Hematopoietic multipotent progenitor cell treated with erythropoietin and hydrocortisone succinate and interleukin-3 and kit ligand, for 4 days (in vitro differentiated cells): ENCODE measurements at places on chromosomes 13 and 19.

DNA sequence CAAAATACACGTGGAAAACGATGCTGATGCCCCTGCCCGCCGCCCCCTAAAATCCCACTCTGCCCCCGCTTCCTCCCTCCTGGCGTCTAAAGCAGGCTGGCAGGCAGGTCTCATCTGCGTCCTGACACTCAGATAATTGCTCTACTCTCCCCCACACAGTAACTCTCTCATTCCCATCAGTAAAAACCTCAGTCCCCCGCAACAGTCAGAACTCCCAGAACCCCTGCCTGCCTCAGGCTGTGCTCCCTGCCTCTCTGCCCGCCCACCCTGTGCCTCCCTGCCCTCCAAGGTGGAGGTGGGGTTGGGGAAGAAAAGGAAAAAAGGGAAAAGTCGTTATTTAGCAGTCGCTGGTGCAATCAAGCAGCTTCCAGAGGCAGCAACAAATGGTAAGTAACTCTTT lies 473.7 kb downstream of the EFNB2 start:
- DNase-seq = no peak

DNA sequence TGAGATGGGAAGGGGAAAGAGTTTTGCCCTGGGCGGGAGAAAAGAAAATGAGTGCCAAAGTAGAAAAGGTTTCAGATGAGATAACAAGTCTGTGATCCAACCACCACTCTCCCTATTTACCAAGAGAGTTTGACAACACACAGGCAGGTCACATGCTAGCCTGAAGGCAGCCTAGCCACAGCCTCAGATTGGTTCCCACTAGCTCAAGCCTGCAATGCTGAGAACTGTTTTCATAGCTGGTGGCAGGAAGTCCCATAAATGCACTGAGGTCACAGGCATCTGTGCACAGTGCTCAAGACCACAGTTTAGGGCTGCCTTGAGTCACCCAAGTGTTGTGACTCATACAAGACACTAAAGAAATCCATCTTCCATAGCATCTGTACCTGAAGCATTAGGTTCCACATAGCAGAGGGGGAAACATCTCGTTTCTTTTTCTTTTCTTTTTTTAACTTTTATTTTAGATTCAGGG lies 18.5 kb upstream of the POP4 start:
- DNase-seq = no peak

DNA sequence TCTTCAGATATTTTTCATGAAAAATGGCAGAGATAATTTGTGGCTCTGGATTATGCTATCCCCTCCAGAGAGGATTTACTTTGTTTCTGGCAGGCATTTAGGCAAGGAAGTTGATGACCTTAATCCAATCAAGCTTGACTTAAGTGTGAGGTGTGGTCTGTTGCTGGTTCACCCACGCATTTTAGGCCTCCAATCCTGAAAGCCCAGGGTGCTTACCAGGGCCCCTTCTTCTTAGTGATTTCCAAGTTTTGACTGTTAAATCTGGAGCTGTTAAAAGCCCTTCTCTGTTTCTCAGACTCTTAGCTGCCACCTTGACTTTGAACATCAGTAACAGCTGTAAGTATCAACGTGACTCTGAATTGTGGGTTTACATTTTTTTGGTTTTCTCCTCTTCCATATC lies 161.8 kb downstream of the DNAJC15 start:
- DNase-seq = no peak

DNA sequence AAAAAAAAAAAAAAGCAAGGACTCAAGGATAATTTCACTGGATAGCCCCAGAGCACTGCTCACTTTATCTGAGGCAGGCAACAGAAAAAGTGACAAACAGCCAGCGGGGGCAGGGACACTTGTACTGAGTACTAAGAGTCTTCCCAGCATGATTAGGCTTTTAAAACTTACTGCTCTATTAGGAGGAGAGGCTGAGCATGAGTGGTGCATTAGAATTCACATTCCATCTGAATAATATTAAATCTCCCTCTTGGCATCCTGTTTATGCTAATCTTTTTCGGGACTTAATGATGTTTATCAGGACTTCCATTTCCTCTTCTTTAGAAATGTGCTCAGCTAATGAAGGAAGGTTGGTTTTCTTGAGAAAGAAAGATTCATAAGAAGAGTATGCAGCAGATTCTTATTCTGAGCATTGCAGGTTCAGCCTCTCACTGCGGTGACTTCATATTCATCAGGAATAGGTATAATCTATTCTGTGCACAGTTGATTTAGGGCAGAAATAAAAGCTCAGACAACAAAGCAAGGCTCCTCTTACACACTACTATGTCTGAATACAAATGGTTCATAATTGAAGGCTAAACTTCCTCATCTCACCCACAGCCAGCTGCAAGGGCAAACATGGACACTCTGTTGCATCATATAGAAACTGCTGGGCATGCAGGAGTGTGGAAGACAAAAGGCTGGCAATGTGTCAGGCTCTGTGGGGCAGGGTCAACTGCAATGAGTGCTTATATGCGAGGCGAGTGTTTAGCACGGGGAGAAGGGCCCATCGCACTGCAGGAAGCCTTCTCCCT lies 107.0 kb downstream of the KL start:
- DNase-seq = peak; percentile 56

DNA sequence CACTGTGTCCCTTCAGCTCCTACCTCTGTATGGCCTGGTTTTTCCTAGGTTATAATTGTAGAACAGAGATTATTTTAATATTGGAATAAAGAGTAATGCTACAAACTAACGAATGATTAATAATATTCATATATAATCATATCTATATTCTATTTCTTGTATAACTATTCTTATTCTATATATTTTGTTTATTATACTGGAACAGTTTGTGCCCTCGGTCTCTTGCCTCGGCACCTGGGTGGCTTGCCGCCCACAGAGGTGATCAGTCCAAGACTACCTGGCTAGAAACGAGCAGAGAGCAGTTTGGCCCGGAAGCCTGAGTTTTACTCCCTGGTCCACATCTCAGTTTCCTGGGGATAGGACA lies 3.9 kb upstream of the SLC27A1 start:
- no peak for DNase-seq

DNA sequence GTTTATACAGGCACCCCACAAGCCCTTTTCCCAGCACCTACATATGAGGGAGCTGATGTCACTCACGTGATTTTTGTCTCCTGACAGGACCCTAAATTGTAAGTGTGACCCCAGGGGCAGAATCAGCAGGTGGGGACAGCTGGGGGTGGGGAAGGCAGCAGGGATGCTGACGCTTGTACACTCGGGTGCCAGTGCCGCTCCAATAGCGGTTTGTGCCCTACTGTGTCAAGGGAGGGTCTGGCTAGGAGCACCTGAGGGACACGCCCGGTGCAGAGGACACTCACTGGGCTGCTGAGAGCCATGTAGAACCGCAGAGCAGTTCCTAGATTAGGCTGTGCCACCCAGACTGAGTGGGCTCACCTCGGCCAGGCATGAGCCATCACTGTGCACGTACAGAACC lies 81.3 kb downstream of the SCGB2B2 start:
- DNase-seq = no peak

GRCh38 chr19:51194527-51195315 lies 30.2 kb upstream of the CD33 start:
- DNase-seq = no peak

DNA sequence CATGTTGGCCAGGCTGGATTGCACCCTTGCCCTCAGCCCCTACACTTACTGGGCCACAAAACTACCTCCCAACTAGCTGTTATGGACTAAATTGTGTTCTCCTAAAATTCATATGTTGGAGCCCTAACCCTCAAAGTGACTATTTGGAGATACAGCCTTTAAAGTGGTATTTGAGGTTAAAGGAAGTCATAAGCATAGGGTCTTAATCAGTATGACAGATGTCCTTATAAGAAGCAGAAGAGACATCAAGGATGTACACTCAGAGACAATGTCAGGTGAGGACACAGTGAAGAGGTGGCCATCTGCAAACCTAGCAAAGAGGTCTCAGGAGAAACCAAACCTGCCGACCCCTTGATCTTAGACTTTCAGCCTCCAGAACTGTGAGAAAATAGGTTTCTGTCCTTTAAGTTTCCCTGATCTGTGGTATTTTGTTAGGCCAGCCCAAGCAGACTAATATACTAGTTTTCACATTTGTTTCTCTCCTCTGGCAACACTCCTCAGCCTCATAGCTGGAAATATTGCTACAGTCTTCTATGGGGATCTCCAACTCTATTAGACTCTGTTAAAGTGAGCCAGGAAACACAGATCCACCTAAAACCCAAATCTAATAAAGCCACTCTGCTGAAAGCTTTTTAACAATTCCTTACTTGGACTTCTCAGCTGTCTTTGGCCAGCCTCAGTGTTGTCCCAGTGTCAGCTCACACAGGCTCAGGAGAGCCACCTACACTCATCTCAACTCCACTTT lies 256.5 kb downstream of the TBC1D4 start:
- DNase-seq = no peak

DNA sequence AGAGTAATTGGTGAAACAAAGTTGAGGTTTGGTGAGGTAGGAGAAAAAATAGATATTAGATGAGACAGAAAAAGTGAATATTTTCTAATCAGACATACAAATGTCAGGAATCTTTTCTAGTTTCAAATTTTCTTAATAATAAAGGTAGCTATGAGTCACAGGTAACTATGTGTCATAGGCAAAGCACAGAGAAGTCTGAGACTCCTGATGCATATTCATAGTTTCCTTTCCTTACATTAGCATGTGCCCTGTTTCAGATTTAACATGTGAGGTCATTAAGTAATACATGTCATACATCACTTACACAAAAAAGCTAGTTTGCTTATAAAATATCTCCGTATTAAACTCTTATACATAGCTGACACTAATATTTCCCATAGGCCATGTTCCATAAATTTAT lies 1141.3 kb upstream of the PCDH20 start:
- DNase-seq = no peak

- DNase-seq = no peak
Measured at GRCh38 chr13:71876648-71877255, 9.7 kb upstream of the DACH1 start.

GRCh38 chr19:44548736-44549135 lies 19.3 kb upstream of the CEACAM20 start:
- DNase-seq = no peak

GRCh38 chr13:38688674-38689073 lies 1.8 kb downstream of the FREM2 start:
- DNase-seq = no peak

GRCh38 chr13:43132257-43132656 lies 108.9 kb downstream of the DNAJC15 start:
- peak; percentile 26 for DNase-seq

- DNase-seq = peak; percentile 10
Measured at GRCh38 chr13:41563341-41563983, 106.1 kb downstream of the RGCC start.

DNA sequence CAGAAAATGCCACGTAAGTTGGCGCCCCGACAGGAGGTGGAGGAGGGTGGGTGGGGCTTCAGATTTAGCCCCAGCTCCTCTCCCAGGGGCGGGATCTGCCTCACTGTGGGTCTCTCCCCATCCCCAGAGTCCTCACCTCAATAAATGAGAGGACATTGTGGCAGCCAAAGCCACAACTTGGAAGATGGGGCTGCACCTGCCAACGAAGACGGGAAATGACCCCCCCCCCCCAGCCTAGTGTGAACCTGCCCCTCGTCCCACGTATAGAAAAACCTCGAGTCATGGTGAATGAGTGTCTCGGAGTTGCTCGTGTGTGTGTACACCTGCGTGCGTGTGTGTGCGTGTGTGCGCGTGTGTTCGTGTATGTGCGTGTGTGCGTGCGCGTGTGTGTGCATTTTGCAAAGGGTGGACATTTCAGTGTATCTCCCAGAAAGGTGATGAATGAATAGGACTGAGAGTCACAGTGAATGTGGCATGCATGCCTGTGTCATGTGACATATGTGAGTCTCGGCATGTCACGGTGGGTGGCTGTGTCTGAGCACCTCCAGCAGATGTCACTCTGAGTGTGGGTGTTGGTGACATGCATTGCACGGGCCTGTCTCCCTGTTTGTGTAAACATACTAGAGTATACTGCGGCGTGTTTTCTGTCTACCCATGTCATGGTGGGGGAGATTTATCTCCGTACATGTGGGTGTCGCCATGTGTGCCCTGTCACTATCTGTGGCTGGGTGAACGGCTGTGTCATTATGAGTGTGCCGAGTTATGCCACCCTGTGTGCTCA lies 1.5 kb upstream of the TRAPPC5 start:
- peak; percentile 85 for DNase-seq

- DNase-seq = no peak
Measured at GRCh38 chr13:26266311-26266710, 12.4 kb downstream of the CDK8 start.

DNA sequence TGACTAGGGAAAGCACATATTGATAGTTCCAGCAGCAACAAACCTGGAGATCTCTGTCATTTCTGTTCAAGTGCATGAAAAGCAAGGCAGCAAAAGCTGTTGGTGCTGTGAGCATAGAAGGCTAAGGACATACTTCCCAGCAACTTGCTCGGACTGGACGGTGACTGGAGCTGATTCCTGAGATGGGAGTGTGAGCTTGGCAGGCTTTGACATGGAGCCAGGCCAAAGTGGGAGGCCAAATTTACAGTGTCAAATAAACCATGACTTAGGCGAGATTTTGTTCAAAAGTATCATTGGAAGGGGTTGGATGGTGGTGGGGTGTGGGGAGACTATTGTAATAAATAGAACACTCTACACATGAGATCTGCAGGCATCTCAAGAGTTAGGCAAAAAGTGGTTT lies 5.9 kb upstream of the ARGLU1 start:
- no peak for DNase-seq

- peak; percentile 76 for DNase-seq
Measured at GRCh38 chr19:10848230-10848856, at the start of gene C19orf38. Gene C19orf38, plus strand, starts transcription at chr19:10848415. Its CDS starts 94 bp downstream, at chr19:10848509.

DNA sequence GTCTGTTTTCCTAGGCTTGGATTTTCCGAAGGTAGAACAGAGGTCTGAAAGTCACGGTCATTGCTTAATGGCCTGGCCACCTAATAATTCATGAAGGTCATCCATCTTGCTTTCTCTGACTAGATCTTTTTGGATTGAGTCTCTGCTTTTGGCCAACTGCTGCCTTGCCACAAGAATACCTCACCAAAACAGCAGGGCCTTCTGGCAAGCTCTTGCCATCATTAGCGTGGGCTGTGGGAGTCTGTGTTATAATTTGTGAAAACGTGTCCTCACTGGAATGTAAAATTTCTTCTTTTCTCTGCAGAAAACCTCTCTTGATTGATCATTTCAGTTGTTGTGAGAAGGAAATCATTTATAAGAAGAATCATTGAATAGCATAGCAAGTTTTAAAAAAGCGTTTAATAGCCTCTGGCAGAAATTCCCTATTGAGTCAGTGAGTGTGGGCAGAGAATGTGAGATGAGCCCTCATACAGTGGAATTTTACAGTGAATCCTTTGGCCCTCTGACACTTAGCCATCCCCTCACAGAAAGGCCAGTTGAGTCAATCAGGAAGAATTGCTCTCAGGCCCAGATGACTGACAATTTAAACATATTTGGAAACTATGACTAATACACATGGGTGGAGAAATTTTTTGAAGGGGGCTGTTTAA lies 43.2 kb upstream of the ERICH6B start:
- no peak for DNase-seq

- peak; percentile 92 for DNase-seq
Measured at GRCh38 chr19:5403968-5404640, 51.1 kb upstream of the ZNRF4 start.

- no peak for DNase-seq
Measured at GRCh38 chr13:44049081-44049945, 169.6 kb downstream of the LACC1 start.

DNA sequence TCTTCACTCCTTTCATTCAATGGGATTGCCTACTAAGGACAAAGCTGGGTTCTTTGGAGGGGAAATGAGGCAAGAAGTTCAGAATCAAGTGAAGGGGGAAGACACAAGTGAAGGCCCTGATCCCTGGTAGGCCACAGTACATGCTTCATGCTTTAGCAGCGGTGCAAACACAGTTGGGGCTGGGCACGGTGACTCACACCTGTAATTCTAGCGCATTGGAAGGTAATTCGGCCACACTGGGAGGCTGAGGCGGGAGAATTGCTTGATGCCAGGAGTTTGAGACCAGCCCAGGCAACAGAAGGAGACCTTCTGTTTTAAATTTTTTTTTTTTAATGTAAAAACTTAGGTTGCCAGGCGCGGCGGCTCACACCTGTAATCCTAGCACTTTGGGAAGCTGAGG lies 23.4 kb upstream of the GATAD2A start:
- DNase-seq = no peak
